ENCODE measurements at places on chromosomes 1 and 21.

DNA sequence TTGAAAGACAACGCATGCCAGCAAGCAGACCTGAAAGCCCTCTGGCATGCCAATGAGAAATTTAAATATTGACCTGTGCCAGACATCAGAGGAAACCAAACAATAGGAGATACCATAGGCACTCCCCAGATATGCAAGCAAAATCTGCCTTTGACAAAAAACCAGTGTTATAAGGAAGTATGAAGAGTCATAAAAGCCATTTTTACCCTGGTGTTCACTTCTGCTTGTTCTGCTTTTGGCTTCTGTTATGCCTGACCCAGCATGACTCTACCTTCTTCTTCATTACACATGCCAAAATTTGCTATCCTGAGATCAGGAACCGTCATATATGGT lies 26.4 kb downstream of the NPHS2 start:
- no peak for DNase-seq

GRCh38 chr1:24872061-24872850 lies 57.8 kb downstream of the RUNX3 start:
- no peak for DNase-seq

GRCh38 chr1:42137766-42138165 lies 15.4 kb upstream of the GUCA2B start:
- DNase-seq, result peak; percentile 76

GRCh38 chr1:221992427-221992826 lies 250.5 kb upstream of the DUSP10 start:
- no peak for DNase-seq

GRCh38 chr1:2304921-2305681 lies 77.0 kb downstream of the SKI start:
- no peak for DNase-seq

GRCh38 chr1:78223417-78224215 lies 177.8 kb downstream of the GIPC2 start:
- peak; percentile 98 for DNase-seq

GRCh38 chr1:89946532-89946931 lies 48.4 kb upstream of the ZNF326 start:
- no peak for DNase-seq

- DNase-seq, result peak; percentile 74
These were observed 11.9 kb downstream of the PIGV start for GRCh38 chr1:26799479-26800142.

- DNase-seq, result no peak
These were observed 12.4 kb downstream of the MX2 start for GRCh38 chr21:41374177-41374712.

- DNase-seq, result no peak
These were observed 9.3 kb upstream of the SLX9 start for GRCh38 chr21:44930543-44930981.

DNA sequence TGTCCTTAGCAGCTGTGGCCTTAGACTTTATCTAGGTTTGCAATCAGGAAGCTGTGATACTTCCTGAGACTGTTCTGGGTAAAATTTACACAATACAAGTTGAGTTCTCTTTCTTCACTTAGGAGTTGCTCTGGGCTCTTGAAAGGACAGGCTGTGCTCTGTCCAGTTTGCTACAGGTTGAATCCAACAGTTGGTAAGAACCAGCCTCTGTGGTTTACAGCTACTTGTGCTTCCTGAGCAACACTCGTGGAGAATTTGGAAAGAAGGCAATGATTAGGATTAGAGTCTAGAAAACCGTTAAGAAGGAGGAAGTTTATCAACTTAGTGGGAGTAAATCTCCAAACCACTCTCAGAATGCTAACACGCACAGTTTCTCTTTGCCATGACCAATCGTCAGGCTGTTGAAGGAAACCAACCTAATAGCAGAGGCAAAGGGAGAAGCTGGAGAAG lies 26.8 kb downstream of the GFI1 start:
- no peak for DNase-seq

DNA sequence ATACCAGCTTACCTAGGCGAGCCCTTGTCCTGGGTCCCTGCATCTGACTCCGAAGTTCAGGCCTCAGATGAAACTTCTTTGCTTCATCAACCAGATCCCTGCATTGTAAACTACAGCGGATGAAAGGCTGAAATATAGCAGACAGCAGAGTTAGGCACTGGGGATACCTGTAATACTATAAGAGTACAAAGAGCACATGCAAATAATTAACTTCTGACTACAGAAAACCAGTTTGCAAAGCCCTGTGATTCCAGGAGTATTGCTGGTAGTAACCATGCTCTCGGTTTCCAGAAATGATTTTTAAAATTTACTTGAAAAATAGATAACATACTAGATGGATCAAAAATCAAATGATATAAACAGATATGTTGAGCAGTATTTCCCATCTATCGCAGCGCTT lies 18.0 kb downstream of the KLHL12 start:
- no peak for DNase-seq

GRCh38 chr1:63630666-63631065 lies 37.5 kb downstream of the PGM1 start:
- no peak for DNase-seq

DNA sequence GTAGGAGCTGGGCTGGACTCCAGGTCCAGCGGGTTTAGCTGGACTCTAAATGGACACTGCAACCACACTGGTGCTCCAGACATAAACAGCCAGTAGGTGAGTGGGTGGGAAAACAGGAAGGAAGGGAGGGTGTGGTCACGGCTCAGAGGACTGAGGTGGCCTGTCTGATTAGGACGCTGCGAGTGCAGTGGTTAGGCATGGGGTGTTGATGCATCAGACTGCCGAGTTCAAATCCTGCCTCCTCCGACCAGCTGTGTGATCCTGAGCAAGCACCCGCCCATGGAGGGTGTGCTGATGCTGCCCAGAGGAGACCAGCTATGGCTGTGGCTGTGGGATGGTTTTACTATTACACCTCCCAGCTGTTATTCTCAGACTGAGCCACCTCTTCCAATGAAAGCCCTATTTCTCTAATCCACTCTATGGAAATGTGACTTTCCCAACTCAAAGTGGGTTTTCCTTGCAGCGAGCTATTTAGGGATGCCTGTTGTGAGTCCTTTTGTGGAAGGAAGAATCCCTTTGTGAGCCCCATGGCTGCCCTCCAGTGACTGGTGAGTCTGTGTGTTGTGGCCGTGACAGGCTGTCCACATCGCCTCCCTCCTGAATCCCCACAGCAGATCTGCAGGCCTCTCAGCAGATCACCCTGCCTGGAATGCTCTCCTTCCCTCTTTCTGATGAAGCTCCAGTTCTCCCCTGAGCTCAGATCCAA lies 56.6 kb upstream of the EDN2 start:
- DNase-seq, result peak; percentile 13

GRCh38 chr21:39314143-39315027 lies 953 bp upstream of the BRWD1 start:
- DNase-seq, result peak; percentile 70

DNA sequence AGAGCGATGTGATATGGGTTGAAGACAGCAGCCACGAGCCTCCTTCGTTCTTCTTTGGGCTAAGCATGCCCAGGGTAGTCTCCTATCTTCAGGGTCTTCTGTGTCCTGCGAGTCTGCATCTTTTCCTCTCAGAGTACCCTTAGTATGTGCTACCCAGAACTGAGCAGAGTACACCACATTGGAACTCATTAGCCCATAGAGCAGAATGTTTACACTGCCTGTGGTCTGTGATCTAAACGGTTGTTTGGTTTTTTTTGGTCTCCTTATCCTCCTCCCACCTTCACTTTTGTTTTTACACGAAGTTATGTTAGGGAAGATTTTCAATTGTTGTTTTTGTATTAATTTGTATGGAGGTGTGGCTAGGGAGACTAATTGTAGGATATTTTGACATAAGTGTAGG lies 126.4 kb downstream of the NEK7 start:
- DNase-seq, result no peak

GRCh38 chr21:15659753-15660422 lies 69.9 kb upstream of the USP25 start:
- peak; percentile 98 for DNase-seq

DNA sequence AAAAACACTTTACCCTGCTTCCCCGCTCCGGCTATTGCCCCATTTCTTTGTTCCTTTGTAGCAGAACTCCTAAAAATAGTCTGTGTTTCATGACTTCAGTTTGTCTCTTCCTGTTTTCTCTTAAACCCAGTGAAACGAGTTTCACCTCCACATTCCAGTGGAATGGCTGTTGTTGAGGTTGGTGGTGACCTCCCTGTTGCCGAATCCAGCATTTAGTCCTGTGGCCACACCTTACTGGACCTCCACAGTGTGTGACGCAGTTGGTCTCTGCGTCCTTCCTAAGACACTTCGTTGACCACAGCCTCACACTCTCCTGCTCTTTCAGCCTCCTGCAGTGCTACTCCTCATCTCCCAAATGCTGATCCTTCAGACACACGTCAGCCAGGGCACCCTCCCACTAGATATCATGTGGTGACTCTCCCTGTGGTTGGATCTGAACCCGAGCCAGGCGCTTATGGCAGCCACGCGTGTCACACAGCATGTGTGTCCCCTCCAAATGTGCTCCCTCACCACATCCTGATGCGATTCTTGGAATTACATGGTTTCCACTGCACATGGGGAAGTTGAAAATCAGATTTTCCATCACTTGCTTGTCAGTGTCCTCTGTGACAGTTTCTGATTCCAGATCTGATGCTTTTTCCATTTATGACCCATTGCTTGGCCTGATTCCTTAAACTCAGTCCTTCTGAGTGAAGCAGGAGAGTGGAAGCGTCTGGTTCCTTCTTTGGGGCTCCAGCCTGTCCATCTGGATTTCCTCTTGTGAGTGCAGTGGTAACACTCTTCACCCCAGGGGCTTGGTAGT lies 99.1 kb upstream of the ARTN start:
- DNase-seq, result peak; percentile 54

GRCh38 chr1:39149509-39149908 lies 55.0 kb upstream of the MACF1 start:
- no peak for DNase-seq

- peak; percentile 22 for DNase-seq
These were observed 65.4 kb downstream of the VWA5B1 start for GRCh38 chr1:20355828-20356735.

- no peak for DNase-seq
These were observed 247.8 kb downstream of the RRAGC start for GRCh38 chr1:38611664-38612211.

DNA sequence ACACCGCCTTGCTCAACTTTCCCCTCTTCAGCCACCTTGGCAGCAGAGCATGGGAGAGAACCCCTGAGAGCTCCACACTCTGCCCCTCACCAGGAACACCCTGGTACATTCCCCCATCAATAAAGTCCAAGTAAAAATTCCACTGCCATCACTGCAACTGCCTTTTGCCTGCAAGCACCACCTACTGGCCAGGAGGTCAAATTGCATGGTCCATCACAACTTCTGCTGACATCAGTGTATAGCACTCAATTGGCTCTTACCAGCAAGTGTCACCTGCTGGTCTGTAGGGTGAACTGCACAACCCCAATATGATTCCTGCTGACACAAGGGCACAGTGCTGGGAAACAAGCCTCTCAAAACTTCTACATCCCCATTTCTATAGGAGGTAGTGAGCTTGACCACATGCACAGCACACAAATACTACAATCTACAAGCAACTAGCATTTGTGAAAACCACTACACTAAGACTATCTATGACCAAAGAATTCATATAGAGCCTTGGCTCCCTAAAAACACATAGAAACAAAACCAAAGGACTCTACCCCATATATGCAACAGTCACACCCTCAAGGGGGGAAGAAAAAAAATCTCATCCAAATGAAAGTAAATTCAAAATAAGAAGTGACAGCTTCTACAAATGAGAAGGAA lies 69.2 kb downstream of the FASLG start:
- DNase-seq, result peak; percentile 26

DNA sequence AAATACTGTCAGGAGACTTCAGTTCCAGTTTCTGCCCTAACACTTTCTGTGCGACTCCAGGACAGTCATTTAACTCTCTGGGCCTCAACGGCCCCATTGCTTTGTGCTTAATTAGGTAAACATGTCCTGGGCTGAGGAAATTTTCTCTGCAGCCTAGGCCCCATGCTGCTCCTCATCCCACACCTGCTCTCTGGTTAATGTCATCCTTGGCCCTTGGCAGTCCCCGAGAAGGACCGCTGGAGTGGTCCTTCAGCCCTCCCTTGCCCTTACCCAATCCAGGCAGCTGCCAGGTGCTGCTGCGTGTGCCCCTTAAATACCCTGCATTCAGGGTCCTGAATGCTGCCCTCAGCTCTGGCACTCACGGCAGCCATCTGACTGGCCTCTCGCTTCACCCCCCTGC lies 18.7 kb downstream of the UBL4B start:
- no peak for DNase-seq

DNA sequence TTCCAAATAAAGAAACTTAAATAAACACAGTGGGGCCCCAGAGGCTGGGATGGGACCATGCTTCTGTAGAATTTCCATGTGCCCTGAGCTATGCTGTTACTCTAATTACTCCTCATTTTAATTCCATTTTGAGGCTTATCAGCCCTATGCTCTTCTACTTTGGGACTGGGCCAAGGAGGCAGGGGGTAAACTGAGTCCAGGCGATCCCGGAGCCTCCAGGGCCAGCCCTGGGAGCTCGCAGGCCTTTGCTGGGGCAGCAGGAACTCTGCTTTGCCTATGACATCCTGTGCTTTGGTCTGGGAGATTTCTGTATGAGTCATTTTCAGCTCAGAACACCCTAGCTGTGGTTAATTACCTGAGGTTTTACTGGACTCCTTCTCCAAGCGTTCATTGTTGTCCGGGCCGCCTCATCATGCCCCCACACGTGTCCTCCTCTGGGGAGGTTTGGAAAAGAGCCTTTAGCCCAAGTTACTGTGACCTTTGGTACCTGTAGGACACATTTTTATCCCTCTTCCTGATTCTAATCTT lies 95.7 kb downstream of the RHOU start:
- DNase-seq, result peak; percentile 94

- no peak for DNase-seq
These were observed 11.2 kb downstream of the EPHA10 start for GRCh38 chr1:37753473-37754321.

GRCh38 chr1:30880678-30881318 lies 27.8 kb downstream of the SDC3 start:
- no peak for DNase-seq

DNA sequence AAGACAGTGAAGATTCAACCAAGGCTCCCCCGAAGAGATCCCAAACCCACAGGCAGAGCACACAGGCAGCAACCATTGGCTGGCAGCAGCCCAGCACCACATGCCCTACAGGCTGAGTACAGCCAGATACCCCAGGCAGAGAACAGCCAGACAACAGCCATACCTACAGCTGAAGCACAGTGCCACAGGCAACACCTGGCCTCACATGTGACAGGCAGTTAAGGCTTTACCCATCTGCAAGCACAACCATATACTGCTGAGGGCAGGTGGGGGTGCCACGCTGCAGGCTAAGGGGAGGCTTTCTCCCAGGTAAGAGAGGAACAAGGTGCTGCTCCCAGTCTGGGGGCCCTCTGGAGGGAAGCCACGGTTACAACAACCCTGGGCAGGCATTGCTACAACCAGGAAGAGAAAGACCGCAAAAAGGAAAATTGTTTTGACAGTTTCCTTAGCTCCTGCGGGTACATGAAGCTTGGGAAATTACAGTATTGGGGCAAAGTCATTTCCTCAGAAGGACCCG lies 12.3 kb downstream of the CHIT1 start:
- no peak for DNase-seq

DNA sequence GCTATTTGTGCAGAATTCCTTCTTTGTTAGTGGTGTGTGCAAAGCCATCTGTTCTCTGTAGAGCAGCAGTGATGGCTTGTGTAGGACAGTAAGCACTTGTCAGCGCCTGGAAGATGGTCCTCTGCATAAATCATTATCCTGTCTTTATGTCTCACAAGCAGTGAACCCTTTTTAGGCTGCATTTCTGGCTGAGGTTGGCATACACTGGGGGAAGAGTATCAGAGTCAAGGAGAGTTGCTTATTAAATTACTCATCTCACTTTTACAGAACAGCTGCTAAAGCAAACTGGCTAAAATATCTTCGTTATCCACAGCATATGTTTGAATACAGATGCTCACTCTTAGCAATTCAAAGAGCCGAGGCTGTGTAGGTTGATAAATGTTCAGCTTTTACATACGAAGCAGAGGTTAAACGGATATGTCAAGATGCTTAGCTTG lies 54.6 kb upstream of the NCAM2 start:
- DNase-seq, result no peak
